ENCODE measurements at places on chromosomes 7 and 10. TPM values are rescaled to one million over a fixed set of nuclear protein-coding genes. Genes with fewer than 3 reads are reported as not detected.

Gene R3HCC1L
- total RNA-seq: 10.4 TPM

DNA sequence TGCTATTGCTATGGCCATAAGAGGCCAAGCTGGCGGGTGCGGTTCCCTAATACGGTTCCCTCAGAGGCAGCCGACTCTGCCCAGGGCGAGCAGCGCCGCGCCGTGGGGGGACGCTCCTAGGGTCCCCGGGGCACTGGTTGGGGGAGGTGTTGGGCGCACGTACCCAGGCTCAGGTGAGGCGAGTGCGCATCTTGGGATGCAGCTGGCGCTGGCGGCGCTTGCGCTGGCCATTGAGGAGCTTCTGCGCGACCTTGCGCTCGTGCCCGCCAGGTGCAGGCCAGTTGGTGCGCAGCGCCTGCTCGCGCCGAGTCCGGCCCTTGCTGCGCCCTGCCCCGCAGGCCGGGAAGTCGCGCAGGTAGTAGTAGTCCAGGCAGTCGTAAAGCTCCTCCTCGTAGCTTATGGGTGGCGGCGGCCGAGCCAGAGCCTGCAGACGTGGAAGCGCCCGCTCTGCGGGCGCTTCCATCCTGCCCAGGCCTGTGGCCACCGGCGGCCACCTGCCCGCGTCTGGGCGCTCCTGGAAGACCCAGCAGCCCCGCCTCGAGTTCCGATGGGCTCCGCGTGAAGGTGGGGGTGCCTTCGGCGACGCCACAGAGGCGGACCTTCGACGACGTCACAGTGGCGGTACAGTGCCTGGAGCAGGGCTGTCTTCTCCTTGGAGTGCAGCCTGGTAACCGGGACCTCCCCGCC lies at the start of gene NUPR2:
Gene NUPR2 (minus strand): TSS at position 566 of the 687 bp plus-strand sequence. CDS start 103 bp downstream, at position 463.
- no peak for DNase-seq

Gene GIMAP7
- not detected for total RNA-seq

GRCh38 chr7:156162451-156162850 lies 350.2 kb upstream of the SHH start:
- no peak for DNase-seq

- DNase-seq: no peak
These were observed 51.9 kb downstream of the GNA12 start for GRCh38 chr7:2792235-2792634.

DNA sequence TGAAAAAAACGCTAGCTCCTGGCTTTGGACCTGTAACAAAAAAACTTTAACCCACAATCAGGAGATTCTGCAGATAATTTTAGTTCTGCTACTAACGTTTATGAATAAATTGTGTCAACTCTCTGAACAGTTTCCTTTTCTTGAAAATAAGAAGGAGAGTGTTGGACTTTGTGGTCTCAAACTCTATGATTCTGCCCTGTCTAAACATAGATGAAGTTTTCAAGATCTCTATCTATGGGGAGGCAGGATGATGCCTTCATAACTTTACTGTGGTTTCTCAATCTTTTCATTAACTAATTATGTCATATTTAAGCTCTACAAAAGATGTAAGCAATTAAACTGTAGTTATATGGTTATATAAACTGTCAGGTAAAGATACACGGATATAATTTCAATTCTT lies 162.0 kb downstream of the REEP3 start:
- no peak for DNase-seq
